CD4-positive, alpha-beta T cell treated with Interleukin-21 for 1 hour (primary cell): ENCODE measurements at places on chromosomes 7 and 10.

GRCh38 chr10:118324140-118324539 lies 18.0 kb downstream of the FAM204A start:
- DNase-seq, result no peak

DNA sequence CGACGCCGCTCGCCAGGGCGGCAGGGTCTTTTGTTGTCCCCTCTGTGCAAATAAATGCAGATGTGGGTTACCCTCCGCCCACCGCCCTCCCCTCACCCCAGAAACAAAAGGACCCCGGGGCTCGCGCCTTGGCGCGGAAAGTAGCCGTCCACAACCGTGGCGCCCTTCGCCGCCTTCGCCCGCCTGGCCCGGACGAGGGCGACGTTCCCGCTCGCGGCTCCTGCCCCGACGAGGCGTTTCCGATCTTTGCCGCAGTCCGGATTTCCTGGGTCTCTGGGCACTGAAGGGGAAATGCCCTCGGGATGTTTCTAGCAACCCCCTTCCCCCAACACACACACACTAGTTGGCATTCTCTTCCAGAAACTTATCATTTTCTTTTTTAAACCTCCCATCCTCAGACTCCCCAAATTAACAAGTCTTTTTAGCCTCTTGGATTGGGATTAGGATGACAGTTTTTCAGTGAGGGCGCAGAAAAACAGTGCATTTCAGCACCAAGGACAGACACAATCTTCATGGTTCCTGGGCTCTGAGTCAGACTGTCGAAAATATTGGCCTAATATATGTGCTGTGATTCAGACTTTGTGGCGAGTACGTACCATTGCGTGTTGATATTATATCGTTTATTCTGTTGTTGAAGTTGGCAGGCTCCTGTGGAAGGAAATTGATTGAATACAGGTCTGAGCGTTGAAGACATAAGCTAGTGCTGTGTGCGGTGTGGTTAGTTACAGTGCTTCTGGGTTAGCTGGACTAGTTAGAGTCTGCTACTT lies 771 bp downstream of the PHYHIPL start:
- DNase-seq, result no peak

- DNase-seq, result no peak
These were observed 8.7 kb downstream of the ESYT2 start for GRCh38 chr7:158820656-158821055.

- no peak for DNase-seq
These were observed 1.1 kb downstream of the GRID1 start for GRCh38 chr10:86365346-86366032.

GRCh38 chr7:37435156-37435855 lies 13.4 kb downstream of the ELMO1 start:
- no peak for DNase-seq

GRCh38 chr7:128453836-128454804 lies 1.6 kb upstream of the HILPDA start:
- no peak for DNase-seq

DNA sequence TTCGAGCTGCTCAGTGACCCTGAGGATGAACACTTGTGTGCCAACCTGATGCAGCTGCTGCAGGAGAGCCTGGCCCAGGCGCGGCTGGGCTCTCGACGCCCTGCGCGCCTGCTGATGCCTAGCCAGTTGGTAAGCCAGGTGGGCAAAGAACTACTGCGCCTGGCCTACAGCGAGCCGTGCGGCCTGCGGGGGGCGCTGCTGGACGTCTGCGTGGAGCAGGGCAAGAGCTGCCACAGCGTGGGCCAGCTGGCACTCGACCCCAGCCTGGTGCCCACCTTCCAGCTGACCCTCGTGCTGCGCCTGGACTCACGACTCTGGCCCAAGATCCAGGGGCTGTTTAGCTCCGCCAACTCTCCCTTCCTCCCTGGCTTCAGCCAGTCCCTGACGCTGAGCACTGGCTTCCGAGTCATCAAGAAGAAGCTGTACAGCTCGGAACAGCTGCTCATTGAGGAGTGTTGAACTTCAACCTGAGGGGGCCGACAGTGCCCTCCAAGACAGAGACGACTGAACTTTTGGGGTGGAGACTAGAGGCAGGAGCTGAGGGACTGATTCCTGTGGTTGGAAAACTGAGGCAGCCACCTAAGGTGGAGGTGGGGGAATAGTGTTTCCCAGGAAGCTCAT lies 1.1 kb downstream of the DDIT4 start:
- peak; percentile 78 for DNase-seq

- no peak for DNase-seq
These were observed 1438.5 kb upstream of the CELF2 start for GRCh38 chr10:9579110-9579705.

DNA sequence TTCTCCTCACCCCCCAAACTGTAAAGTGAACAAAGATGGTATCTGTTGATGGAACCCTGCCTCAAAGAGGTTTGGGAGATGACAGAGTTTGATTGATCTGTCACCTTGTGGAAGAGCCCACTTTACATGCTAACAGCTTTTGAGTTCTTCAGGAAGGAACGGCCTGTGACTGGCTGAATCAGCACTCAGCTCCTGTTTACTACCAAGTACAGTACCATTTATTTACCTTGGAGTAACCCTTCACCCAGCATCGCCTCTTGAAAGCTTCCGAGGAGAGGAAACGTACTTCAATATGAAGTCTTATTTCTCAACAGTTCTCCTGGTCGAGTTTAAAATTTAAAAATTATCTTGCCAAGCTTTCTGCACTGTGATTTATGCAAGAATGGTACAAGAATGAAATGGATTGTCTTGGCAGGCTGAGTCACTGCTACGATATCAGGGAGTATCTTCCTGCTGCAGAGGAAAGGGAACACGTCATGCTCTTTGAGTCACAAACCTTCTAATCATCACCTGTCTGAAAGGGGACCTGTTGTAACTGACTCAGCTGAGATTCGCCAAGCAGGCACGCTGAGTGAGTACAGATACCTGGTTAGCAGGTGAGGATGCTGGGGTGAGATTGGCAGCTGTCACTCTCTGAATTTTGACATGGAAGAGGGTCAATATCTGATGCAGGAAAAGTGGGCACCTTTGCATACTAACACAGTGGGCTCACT lies 30.1 kb downstream of the KLF6 start:
- no peak for DNase-seq

DNA sequence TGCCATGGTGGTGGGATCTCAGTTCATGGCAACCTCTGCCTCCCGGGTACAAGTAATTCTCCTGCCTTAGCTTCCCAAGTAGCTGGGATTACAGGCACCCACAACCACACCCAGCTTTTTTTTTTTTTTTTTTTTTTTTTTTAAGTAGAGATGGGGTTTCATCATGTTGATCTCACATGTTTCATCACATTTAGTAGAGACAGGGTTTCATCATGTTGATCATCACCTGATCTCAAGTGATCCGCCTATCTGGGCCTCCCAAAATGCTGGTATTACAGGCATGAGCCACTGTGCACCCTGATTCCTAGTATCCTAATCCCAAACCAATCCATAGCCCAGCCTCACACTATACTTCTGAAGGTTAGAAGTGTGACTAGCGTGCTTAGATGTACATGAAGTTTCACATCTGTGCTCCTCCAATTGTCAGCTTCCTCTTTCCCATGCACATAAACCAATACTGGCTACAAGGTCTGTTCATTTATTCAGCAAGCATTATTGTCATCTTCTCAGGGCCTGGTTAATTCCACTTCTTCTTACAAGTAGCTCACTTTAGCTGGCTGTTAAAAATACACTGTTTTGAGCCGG lies 6.8 kb upstream of the NAT16 start:
- no peak for DNase-seq

GRCh38 chr10:125158601-125159485 lies 1.5 kb downstream of the CTBP2 start:
- DNase-seq, result no peak

DNA sequence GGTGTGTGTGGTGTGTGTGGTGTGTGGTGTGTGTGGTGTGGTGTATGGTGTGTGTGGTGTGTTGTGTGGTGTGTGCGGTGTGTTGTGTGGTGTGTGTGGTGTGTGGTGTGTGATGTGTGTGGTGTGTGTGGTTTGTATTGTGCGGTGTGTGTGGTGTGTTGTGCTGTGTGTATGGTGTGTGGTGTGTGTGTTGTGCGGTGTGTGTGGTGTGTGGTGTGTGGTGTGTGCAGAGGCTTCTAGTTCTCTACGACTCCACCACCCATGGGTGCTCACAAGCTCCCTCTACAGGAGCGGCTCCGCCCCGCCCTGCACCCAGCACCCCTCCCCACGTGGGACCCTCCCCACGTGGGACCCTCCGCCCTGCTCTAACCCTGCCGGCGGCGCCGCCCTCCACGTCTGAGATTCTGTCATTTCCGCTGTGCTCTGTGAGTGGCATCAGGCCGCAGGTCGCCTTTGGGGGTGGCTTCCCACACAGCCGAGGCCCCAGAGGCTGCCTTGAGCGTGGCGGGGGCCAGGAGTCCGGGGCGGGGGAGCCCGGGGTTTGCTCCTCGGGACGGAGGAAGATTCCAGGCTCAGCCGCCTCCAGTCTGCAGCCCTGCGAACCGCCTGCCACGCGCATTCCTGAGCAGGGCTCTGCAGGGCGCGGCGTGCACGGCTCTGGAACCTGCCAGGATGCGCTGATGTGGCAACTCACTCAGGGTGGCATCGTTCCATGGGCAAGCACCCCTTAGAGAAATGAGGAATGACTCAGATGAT lies 37.0 kb upstream of the DNAJB6 start:
- peak; percentile 64 for DNase-seq

DNA sequence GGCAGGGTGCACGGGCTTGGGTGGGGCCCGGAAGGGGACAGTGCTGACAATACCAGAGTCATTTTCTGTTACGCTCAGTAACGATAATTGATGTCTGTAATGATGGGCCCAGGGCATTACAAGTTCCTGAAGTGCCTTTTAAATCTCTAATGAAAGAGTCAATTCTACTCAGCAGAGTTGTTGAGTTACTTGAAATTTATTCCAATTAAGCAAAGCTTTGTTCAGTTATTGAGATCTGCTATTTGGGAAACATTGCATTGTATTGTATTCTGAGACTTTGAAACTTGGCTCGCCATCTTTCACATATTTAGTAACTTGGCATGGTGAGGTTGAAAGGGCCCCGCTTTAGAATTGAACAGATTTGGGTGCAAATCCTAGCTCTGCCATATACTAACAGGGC lies 34.7 kb downstream of the MINDY4 start:
- DNase-seq, result no peak

GRCh38 chr7:29412912-29413311 lies 150.7 kb upstream of the PRR15 start:
- DNase-seq, result no peak

- no peak for DNase-seq
These were observed 517.5 kb downstream of the KIF20B start for GRCh38 chr10:90218846-90219245.

DNA sequence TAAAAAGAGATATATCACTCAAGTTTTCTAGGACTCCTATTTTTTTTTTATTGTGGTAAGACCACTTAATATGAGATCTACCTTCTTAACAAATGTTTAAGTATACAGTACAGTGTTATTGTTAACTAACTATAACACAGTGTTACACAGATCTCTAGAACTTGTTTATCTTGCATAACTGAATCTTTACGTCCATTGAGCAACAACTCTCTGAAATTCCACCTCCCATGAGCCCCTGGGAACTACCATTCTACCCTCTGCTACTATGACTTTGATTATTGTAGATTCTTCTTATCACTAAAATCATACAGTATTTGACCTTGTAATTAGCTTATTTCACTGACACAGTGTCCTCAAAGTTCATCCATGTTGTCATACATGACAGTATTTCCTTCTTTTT lies 22.5 kb upstream of the REEP3 start:
- DNase-seq, result no peak

DNA sequence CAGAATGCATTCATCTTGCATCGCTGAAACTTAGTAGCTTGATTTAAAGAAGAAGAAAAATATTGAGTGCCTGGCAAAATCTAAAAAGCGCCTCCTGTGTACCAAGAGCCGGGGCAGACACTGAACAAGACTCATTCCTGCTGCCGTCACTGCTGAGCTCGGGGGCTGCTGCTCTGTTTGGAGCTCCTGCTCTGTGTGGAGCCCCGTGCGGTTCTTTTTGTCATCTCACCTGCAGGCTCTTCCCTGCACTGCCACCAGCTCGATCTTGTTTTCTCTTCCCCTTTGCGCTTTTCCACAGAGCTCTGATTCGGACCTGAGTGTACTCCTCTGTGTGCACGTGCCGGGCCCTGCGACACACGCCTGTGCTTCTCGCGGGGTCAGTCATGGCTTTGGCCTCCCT lies 462.1 kb upstream of the DPP6 start:
- no peak for DNase-seq

DNA sequence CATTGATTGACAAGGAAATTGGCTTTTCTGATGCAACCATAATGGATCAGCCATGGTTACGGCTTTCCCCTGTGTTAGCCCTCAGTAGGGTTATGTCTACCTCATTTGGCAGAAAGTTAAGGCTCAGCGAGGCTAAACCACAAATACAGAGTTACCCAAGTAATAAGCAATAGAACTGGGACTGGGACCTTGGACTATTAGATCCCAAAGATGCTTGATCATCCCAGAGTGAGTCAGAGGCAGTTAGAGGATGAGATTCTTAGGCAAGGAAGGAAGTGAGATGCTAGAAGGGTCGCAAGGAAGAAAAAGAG lies 401.4 kb downstream of the TNS3 start:
- DNase-seq, result no peak

DNA sequence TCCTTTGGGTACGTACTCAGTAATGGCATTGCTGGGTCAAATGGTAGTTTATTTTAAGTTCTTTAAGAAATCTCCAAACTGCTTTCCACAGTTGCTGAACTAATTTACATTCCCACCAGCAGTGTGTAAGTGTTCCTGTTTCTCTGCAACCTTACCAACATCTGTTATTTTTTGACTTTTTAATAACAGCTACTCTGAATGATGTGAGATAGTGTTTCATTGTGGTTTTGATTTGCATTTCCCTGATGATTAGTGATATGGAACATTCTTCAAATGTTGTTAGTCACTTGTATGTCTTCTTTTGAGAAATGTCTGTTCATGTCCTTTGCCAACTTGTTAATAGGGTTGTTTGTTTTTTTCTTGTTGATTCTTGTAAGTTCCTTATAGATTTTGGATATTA lies 558.9 kb downstream of the SH2D4B start:
- DNase-seq, result no peak

DNA sequence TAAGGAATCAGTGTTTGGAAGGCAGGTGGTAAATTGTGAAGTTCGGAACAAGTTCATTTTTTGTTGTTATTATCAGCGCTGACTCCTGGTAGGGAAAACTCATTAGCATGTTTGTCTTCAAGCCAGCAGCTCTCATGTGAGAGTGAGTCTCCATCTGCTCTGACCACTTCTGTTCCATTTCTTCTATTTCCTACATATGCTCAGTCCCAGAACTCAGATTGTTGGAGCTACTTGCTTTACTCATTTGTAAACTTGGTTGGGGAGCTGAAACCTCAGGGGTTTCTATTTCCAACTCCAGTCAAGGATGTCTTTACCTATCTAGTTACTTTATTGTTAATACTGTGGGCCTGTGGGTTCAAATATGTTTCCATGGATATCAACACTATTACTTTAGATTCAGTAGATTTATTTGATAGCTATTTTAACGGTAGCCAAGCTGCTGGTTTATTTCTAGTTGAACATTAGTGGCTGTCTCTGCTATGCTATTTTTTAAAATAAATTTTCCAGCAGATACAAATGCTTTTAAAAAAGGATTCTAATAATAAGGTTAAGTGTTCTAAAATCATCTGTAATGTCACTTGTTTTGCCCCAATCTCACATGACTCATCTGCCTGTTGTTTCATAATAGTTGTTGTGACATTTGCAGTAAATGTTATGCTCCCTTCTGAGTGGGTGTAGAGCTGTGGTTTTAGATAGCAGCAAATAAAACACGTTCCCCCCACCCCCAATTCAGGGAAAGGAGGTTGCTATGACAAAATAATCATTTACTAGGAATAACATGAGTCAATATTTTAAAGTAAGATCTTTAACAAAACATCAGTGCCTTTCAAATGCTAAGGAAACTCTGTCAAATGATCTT lies 143.3 kb downstream of the HDAC9 start:
- DNase-seq, result peak; percentile 31
